ENCODE measurements at places on chromosomes 2 and 18.
A peak's percentile ranks its signal among the peaks of the same experiment; 100 is the strongest.

DNA sequence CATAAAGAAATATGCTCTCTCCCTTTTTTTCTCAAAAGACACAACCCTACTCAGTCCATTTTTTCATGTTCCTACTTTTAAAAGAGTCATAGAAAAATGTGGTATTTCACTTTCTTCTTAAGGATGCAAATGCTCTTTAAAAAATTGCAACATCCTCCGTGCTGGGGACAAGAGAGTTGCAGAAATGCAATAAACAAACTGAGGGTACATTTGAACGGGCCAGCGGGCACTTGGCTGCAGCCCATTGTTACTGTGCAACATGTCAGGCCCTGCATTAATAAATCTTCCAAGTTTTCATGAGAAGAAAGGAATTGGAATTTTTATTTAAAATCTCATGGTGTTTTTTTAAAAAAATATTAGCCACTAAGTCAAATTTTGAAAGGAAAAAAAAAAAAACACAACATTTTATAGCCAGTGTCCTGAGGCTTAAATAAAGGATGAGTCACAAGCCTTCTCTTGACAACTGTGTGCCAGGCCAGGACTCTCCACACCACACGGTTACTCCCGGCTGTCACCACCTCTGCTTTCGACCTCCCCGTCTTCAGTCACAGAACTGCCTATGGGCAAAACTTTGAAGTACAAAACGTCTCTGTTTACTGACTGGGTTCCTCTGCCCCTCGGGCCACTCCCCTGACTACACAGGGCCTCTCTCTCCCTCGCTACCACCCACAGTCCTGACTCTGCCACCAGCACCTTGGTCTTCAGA lies 57.5 kb upstream of the MFF start:
- no peak for DNase-seq

DNA sequence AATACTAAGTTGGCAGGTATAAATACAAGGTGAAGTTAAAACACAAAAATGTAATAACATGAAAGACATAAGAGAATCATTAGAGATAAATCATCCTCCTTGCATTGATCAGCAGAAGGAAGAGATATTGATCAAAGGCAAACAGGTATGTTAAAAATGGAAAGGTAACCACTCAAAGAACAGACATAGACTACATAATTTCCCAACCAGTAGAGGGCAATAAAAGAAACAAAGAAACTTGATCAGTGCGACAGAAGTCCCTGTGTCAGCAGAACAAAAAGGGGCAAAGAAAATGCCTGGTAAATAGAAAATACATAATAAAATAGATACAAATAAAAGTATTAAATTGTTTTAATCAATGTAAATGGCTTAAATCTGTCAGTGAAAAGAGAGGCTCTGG lies 53.6 kb downstream of the FAM228A start:
- DNase-seq = no peak

GRCh38 chr18:79755496-79756142 lies 42.1 kb upstream of the KCNG2 start:
- DNase-seq = no peak

GRCh38 chr2:43537137-43537536 lies 58.7 kb downstream of the THADA start:
- DNase-seq = no peak

DNA sequence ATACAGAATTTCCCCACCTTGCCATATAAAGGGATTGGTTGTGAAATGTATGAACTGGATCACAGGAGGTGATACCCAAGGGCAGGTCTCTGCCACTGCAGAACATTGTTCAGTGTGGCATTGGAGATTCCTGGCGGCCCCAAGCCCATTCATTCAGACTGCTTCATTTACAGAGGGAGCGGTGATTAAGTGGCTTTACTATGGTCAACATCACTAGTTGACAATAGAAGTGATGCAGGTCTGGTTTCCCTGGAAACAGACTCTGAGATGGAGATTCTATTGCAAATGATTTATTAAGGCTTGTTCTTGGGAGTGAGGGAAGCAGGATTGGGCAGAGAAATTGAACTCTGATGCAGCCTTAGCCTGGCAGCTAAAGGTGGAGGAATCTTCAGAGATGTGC lies 62.4 kb downstream of the ZDBF2 start:
- DNase-seq = peak; percentile 9

GRCh38 chr2:162317861-162318327 lies 590 bp downstream of the IFIH1 start:
- DNase-seq = peak; percentile 22

DNA sequence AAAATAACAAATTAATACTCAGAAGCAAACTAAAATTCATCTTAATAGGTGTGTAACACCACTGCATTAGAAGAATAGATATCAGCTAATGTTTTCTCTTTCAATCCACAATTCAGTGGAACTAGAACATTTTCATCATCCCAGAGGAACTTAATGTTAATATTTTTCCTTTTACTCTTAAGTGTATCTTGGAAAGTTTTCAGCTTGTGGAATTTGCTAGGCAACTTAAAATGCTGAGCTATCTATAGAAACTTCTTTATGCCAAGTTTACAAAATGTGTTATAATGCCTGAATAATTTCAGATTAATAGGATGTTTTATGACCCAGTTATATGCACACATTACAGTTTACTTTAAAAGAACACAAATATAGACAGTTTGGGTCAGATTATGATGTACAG lies 86.6 kb upstream of the FAM237A start:
- peak; percentile 8 for DNase-seq

DNA sequence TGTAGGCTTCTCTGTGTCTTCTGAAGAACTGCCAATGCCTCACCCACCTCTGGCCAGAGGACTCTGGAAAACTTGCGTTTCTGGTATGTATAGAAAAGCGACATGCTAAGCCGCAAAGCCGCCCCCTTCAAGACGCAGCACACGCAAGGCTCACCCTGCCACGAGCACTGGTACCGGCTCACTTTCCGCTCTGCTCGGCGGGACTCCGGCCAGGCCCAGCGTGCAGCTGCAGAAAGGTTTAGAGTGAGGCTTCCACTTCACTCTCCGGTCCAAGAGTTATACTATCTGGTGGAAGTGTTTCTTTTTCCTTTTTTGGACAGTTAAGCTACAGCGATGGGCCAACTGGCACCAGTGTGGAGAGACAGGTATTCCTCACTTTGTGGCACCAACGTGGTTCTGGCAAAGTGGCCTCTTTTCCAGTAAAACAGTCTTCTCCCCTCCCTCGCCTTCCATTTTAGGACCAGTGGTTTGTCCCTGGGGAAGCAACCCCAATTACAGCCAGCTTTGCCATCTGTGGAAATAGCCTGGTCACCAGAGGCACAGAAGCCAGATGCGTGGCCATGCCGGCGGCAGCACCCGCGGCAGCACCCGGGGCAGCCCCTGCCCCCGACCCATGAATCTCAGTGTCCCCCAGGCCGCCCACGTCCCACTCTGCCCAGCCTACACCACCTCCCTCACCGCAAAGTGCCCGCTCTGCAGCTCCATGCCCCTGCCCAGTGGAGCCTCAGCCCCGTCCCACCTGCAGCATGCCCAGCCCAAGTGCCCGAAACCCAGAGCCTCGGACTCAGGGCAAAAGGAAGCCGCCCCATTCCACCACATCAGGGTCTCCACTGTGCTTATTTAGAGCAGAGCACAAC lies 91.6 kb upstream of the CTDP1 start:
- no peak for DNase-seq

DNA sequence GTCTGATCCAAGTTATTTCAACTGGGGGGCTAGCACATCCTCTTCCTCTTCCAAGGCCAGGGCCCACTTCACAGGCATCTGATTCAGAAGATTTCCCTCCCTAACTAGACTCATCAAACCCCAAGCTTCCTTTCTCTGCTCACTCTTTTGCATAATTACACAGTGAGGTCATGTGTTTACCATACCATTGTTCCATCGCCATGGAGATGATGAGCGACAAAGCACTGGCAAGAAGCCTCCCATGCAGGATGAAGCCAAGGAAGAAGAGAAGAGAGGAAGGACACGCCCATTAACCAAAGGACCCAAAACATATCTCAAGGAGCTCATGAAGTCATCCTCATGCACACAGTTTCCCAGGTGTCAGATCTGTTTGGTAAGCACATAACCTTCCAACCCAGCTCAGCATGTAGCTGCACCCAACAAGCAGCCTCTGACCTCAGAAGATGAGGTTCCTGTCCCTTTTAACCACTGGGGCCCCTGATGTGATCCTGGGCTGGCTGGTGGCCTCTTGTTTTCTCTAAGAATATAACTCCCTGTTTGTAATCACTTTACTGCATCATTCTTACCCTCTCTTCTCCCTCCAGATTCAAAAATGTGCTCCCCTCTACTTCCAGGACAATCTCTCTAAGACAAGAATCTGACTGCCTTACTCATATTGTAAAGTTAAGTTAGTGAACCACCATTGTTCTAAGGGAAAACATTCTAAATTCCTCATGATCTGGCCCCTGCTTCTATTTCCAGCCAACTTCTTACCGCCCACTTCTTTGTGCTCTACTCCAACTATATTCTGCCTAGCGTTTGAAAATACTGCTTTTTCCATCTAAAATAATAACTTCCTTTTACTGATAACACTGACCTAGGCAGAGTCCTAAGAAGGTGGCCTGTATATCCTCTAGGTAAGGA lies 190.1 kb downstream of the TTC32 start:
- peak; percentile 90 for DNase-seq

GRCh38 chr2:140200764-140201163 lies 1420.6 kb upstream of the NXPH2 start:
- no peak for DNase-seq

DNA sequence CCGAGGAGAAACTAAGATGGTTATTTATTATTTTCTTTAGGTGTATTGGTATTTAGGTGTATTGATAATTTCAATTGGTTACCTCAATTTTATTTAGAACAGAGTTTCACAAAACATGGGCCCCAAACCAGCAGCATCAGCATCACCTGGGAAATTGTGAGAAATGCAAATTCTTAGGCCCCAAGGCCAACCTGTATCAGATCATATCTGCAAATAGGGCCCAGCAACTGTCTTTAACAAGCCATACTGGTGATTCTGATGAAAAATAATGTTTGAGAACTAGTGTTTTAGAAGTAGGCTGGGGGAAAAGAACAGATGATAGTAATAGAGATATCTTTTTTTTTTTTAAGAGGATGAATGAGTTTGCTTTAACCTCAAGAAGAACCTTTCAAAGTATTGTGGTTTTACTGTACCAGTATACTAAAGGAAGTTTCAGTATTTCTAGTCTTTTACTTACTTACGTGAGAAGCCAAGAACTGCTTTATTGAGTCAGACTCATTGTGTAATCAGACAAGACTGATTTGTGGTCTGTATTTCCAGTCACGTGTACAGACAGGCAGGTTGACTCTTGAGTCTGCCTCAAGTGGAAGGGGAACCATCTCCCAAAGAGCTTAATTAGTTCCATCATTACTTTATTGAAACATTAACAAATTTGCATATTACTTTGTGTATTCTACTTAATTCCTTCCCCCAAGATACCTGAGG lies 60.4 kb upstream of the GAREM1 start:
- DNase-seq = no peak

DNA sequence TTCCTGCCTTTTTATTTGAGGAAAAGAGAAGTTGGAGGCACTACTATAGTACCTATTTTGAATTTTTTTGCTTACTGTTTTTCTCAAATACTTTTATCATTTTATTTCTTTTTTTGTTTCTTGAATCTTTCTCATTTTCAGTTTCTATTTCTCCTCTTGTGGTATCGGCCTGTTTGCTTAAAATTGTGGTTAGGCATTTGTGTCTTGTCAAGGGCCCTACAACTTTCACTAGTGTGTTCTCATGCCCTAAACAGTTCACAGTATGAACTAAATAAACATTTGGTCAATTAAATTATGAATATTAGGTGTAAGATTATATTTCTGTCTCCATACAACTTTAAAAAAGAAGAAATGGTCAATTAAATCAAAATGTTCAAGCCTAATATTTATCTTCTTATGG lies 613.5 kb downstream of the MBD2 start:
- no peak for DNase-seq

DNA sequence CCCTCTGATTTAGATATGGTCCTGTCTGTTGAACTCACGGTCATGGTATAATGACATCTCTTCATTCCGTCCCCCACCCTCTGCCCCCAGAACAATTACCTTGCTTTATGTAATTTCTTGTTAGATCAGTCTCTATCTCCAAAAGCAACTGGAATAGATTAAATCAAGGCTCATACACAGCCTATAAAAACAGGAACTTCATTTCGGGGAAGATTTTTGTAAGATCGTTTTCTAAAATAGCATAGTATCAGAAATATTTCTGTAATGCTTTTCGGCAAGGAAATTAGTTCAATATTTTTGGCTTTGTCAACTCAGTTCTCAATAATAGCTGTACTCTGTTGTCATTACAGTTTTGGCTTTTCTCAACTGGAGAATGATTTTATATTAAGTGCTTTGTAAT lies 157.2 kb downstream of the FMNL2 start:
- no peak for DNase-seq
